Subcutaneous preadipocyte (primary cell): ENCODE measurements at places on chromosomes 3 and 15. TPM values are rescaled to one million over a fixed set of nuclear protein-coding genes. Genes with fewer than 3 reads are reported as not detected.

The ANKUB1 gene
- not detected in 2 replicates for total RNA-seq

The MRAS gene
- total RNA-seq, result 19.9 and 27.9 TPM in 2 replicates

The ARPP21 gene
- not detected in 2 replicates for total RNA-seq

The ZNF660 gene
- total RNA-seq, result 0.20 and 1.8 TPM in 2 replicates
